Stomach (tissue), 19 donors: ENCODE measurements at places on chromosomes 2 and 18.

GRCh38 chr18:71324356-71324755 is 1035.5 kb downstream of the SOCS6 start:
- no peak for DNase-seq
- no peak overlapping the region for H3K27ac ChIP-seq
- no peak overlapping the region for H3K4me3 ChIP-seq
- H3K4me1 ChIP-seq, result no peaks in the 10 kb centered on the region

DNA sequence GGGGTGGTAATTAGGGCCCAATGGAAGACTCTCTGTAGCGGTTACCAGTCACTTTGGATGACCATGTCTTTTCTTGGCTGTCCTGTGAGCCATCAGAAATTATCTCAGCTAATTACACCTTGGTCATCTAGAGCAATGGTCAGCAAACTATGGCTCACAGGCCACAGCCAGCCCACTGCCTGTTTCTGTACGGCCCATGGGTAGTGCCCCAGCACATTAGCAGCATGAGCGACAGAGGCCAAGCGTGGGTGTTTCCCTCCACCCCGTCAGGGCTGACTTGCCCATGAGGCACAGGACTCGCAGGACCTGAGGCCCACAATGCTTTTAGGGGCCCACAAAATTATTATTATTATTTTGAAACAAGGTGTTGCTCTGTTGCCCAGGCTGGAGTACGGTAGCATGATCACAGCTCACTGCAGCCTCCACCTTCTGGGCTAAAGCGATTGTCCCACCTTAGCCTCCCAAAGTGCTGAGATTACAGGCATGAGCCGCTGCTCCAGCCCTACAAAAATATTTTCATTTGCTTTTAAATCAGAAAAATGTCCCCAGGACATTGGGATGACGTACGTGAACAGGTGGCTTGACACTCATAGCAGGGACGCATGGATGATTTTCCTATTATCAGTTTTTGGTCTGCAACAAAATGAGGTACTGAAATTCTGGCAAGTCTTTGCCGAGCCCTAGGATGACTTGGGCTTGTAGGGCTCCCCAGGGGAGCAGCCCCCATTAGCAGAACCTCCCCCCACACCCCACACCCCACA is 29.3 kb upstream of the CEP68 start:
- peaks cover 15% of the 10 kb centered on the region for H3K36me3 ChIP-seq
- H3K27ac ChIP-seq, result no peak overlapping the region
- no peaks in the 10 kb centered on the region for H3K4me1 ChIP-seq
- H3K27me3 ChIP-seq, result no peaks in the 10 kb centered on the region
- H3K4me3 ChIP-seq, result no peak overlapping the region

DNA sequence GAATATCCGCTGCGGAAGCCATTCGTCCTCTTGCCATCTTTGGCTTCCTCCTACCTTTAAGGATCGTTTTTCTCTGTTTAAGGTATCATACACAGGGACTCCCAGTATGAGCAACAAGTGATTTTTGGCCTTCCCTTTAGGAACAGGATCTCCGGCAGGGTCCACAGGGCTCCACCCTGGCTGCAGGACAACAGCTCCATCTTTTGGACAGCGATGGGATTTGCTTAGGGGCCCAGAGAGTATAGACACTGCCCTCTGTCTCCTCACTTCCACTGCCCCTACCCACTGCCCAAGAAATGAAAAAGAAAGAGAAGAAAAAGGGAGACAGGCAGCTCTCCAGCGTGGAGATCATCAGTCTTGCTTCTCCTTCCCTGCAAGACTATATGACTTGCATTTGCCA is 224.5 kb downstream of the UXS1 start:
- no peak overlapping the region for H3K4me3 ChIP-seq
- H3K27ac ChIP-seq, result no peak overlapping the region
- H3K36me3 ChIP-seq, result no peaks in the 10 kb centered on the region
- no peak for DNase-seq

- DNase-seq, result no peak
- peak overlapping the region; percentile 69 for H3K27ac ChIP-seq
- no peak overlapping the region for H3K4me3 ChIP-seq
- no peaks in the 10 kb centered on the region for H3K36me3 ChIP-seq
- peaks cover 46% of the 10 kb centered on the region for H3K4me1 ChIP-seq
Measured at GRCh38 chr2:11389052-11389420, 44.6 kb upstream of the ROCK2 start.

GRCh38 chr2:48714245-48714644 is 41.3 kb downstream of the LHCGR start:
- H3K4me3 ChIP-seq, result no peak overlapping the region
- H3K4me1 ChIP-seq, result no peaks in the 10 kb centered on the region
- H3K27me3 ChIP-seq, result no peaks in the 10 kb centered on the region
- H3K36me3 ChIP-seq, result no peaks in the 10 kb centered on the region

DNA sequence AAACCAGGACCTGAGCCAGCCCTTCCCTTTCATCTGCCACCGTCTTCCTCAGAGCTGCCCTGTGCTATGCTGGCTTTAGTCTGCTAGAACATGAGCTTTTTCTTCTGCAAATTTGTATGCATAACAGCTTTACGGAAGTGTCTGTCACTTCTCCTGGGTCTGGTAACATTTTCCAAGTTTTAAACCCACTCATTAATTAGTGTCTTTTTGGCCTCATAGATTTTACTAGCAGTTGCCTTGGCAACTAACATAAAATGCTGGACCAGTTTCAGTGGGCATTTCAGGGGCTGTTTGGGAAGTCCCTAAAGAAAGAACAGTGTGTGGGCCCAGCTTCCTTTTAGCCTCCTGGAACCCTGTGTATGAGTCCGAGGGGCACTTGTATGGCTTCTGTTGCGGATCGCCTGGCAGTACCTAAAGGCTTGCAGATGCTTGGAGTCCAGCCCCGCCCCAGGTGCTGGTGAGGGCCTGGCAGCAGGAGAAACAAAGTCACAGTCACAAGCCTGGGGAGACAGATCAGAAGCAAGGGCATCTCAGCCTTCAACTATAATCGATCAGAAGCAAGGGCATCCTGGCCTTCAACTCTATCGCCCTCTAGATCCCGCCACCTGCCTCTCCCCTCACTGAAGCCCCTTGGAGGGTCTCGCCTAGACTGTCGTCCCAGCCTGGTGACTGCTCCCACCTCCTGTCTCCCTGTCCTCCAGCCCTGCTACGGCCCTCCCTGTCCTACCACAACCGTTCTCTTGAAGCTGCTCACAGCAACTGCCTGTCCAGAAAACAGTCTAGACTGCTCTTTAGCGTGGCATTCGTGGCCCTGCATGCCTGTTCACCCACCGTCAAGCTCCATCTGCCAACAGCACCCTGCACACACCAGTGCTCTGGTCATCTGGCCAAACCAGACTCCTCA is 36.8 kb upstream of the MAPRE3 start:
- H3K4me1 ChIP-seq, result no peaks in the 10 kb centered on the region
- H3K27me3 ChIP-seq, result no peaks in the 10 kb centered on the region
- DNase-seq, result no peak
- no peak overlapping the region for H3K4me3 ChIP-seq

DNA sequence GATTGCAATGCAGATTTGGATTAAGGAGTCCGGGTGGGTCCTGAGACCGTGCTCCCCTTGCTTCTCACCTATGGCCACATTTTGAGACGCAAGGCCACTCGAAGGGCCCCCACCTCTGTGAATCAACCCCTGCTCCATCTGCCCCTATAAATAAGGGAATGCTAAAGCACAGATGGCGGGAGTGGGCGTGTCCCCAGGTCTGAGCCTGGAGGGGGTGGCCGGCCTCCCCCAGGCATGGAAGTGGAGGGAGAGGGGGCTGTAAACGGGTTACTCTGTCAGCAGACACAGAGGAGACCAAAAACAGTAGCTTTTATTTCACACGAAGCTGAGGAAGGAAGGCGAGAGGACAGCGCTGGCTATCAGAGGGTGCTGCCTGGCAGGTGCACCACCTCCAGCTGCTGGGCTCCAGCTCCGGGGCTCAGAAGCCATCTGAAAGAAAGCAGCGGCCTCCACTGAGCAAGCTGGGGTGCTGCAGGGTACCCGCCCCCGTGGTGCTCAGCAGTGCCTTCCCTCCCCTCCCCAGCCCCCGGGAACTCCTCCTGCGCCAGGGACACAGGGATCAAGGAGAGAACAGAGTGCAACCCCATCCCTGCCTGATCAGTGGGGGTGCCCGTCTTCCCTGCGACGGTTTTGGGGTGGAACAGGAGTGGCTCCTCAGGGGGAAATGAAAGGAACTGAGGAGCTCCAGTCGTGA is 56.7 kb upstream of the RAB6C start:
- peaks cover 6% of the 10 kb centered on the region for H3K4me1 ChIP-seq
- H3K4me3 ChIP-seq, result no peak overlapping the region
- peak; percentile 41 for DNase-seq
